Ecto neural progenitor cell (in vitro differentiated cells): ENCODE measurements at places on chromosomes 3 and 15.

DNA sequence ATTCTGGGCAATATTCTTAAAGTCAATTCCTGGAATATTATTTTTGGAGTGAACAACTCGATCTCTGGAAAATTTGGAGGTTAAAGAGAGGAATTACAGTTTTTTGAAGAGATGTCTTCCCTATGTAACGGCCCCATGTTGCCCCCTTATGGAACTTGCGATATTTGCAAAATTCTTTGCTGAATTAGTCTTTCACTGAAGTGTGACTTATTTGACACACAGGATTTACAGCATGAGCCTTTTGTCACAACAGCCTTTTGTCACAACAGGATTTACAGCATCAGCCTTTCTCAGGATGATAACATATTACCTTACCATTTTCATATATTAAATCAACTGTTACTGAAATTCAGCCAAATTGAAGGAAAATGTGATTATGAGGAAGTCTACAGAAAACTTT lies 37.8 kb upstream of the SPTSSB start:
- no peak for DNase-seq

- DNase-seq, result no peak
Measured at GRCh38 chr3:87090631-87091030, 99.7 kb upstream of the VGLL3 start.

DNA sequence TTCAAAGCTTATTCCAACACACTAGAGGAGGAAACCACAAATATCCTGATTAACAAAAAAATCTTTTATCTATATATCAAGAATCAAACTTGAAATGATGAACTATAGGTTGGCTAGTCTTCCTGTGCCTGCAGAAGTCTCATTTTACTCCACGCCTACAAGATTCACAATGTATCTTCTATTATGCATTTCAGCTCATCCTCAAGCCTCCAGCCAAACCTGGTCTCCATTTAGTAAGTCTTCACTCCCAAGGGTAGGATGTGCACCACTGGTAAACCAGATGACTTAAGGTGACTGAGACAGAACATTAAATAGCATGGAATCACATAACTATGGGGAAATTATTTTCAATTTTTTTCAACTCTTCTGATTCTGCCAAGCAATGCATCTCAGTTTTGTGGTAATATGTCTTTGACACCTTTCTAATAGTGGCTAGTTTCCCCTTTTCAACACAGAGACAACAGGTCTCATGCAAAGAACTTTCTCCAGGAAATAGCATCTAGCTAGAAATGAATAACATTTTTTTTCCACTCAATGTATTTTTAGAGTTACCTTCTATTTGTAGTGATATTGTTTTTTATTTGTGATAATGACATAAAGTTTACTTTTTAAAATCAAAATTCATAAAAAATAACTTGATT lies 166.9 kb downstream of the TNIK start:
- DNase-seq, result no peak

GRCh38 chr3:114856835-114857234 lies 290.3 kb downstream of the ZBTB20 start:
- DNase-seq, result no peak

DNA sequence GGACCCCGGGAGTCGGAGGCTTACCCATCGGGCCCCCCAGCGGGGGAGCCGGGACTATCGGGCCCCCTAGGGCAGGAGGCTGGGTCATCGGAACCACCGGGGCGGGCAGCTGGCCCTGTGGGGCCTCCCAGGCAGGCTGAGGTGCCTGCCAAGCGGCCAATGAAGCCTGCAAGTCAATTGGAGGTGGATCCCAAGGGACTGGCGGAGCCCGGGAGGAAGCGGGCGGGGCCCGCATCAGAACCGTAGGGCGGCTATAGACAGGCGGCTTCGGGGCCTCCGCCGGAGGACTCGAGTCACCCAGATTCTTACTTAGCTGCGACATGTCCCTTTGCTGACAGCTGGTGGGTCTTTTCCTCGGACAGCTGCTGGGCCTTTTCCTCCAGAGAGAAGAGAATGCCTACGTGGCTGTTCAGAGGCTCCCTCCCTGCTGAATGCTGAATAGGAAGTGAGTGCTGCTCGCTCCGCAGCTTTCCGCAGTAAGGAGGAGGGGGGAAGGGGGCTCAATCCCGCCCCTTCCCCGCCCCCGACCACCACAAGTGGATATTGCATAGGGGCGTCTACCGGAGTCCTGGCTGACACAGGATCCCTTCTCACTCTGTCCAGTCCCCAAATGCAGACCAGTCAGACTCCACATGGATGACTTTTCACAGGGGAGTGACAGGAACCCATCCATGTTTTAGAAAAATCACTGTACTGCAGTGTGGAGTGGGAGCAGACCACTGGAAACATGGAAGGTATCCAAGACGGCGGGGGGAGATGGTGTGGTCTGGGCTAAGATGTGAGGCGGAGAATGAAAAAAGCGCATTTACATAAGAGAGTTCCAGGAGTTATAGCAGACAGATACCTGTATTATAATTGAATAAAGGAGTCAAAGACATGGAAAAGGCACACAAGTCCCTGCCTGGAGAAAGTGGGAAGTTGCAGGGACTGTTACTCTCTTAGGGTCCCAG lies at the start of gene MAGEL2:
MAGEL2 (minus strand) TSS at position 447 of the 950 bp plus-strand sequence; CDS start at position 322, 125 bp downstream.
- peak; percentile 62 for DNase-seq
